ENCODE measurements at places on chromosomes 5 and 9.

- DNase-seq = no peak
Observed at GRCh38 chr9:15423231-15423985, 732 bp downstream of the SNAPC3 start.

- DNase-seq = no peak
Observed at GRCh38 chr5:105735704-105736103, 1935.0 kb downstream of the EFNA5 start.

GRCh38 chr5:134092875-134093274 is 21.6 kb upstream of the TCF7 start:
- no peak for DNase-seq

GRCh38 chr5:127433526-127433925 is 83.9 kb upstream of the PRRC1 start:
- DNase-seq = no peak

DNA sequence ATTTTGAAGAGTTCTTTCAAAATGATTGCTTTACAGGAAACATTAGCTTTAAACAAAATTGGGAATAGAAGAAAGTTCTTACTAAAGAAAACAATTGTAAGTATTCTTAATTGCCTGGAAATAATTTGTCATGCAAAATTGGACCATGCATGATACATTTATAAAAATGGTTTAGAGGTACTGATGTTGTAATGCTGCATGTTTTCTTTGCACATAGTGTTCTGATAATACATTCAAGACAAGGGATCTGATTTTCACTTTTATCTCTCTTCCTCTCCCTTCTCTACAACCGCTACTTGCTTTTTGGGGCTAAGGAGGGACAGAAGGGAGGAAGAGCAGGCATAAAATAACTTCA is 211.6 kb upstream of the MPDZ start:
- DNase-seq = no peak
